A549 (cell line): ENCODE measurements at places on chromosomes 1 and 21. TPM values are rescaled to one million over a fixed set of nuclear protein-coding genes. Genes with fewer than 3 reads are reported as not detected.

ABCG1 gene
- 0.51 to 2.6 TPM (median 2.3 TPM) in 3 replicates for polyA plus RNA-seq

CFAP107 gene
- not detected in 3 replicates for polyA plus RNA-seq

TRIM67 gene
- polyA plus RNA-seq = 0.23 to 0.50 TPM (median 0.26 TPM) in 3 replicates

KRTAP13-2 gene
- polyA plus RNA-seq = not detected in 3 replicates

ESPN gene
- 0.17 to 0.28 TPM (median 0.18 TPM) in 3 replicates for polyA plus RNA-seq

PGLYRP4 gene
- not detected in 3 replicates for polyA plus RNA-seq

ASCL5 gene
- 0.07 to 0.17 TPM (median 0.09 TPM) in 3 replicates for polyA plus RNA-seq

ANGPTL3 gene
- not detected in 3 replicates for polyA plus RNA-seq

MASP2 gene
- 0.08 to 0.25 TPM (median 0.12 TPM) in 3 replicates for polyA plus RNA-seq

C1orf116 gene
- polyA plus RNA-seq = 3.2 to 3.6 TPM (median 3.4 TPM) in 3 replicates

ELAPOR1 gene
- 0.37 to 0.96 TPM (median 0.52 TPM) in 3 replicates for polyA plus RNA-seq

FCRL2 gene
- not detected in 3 replicates for polyA plus RNA-seq

B3GALT5 gene
- 0.29 to 0.39 TPM (median 0.38 TPM) in 3 replicates for polyA plus RNA-seq

LRRC38 gene
- polyA plus RNA-seq = not detected in 3 replicates

S100A5 gene
- polyA plus RNA-seq = 0.17 to 0.57 TPM (median 0.45 TPM) in 3 replicates

PERM1 gene
- polyA plus RNA-seq = 0.12 to 0.33 TPM (median 0.30 TPM) in 3 replicates

SHISA4 gene
- 10.6 to 15.0 TPM (median 14.4 TPM) in 3 replicates for polyA plus RNA-seq

COPA gene
- polyA plus RNA-seq = 80.3 to 83.5 TPM (median 82.5 TPM) in 3 replicates

IL10 gene
- not detected in 3 replicates for polyA plus RNA-seq

CLCA1 gene
- not detected in 3 replicates for polyA plus RNA-seq

AADACL3 gene
- not detected in 3 replicates for polyA plus RNA-seq

CHODL gene
- not detected in 3 replicates for polyA plus RNA-seq

GFI1 gene
- polyA plus RNA-seq = 0.04 to 0.08 TPM (median 0.08 TPM) in 3 replicates

PYHIN1 gene
- not detected in 3 replicates for polyA plus RNA-seq

IQGAP3 gene
- 16.0 to 17.0 TPM (median 17.0 TPM) in 3 replicates for polyA plus RNA-seq

SAMSN1 gene
- 0.05 TPM in 1 of 3 replicates, not detected in the others for polyA plus RNA-seq

MPC2 gene
- 49.5 to 53.0 TPM (median 49.7 TPM) in 3 replicates for polyA plus RNA-seq

TNFRSF4 gene
- polyA plus RNA-seq = not detected in 3 replicates

CELA3A gene
- polyA plus RNA-seq = not detected in 3 replicates

RCSD1 gene
- polyA plus RNA-seq = 0.04 TPM in 1 of 3 replicates, not detected in the others

LRIF1 gene
- 15.5 to 16.3 TPM (median 16.3 TPM) in 3 replicates for polyA plus RNA-seq

NBPF6 gene
- polyA plus RNA-seq = 0.18 TPM in 1 of 3 replicates, not detected in the others
